NCI-H1105 (cell line): ENCODE measurements at places on chromosomes 12 and 14.
A peak's percentile ranks its signal among the peaks of the same experiment; 100 is the strongest.

DNA sequence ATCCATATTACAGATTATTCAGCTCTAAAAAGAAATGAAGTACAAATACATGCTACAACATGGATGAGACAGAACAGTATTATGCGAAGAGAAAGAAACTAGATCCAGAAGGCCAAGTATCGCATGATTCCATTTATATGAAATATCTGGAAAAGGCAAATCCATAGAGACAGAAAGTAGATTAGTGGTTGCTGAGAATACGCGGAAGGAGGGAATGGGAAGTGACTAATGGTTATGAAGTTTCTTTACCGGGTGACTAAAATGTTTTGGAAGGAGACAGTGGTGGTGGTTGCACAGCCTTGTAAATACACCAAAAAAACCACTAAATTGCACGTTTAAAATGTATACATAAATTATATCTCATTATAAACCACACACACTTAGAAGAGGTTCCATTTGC is 12.5 kb downstream of the PRDM4 start:
- no peak for DNase-seq

- no peak for DNase-seq
Measured at GRCh38 chr12:68508576-68508975, 102.1 kb upstream of the RAP1B start.

GRCh38 chr14:78308079-78308478 is 137.9 kb downstream of the NRXN3 start:
- DNase-seq, result peak; percentile 89

- no peak for DNase-seq
Measured at GRCh38 chr14:61140872-61141271, 140.3 kb downstream of the TMEM30B start.

DNA sequence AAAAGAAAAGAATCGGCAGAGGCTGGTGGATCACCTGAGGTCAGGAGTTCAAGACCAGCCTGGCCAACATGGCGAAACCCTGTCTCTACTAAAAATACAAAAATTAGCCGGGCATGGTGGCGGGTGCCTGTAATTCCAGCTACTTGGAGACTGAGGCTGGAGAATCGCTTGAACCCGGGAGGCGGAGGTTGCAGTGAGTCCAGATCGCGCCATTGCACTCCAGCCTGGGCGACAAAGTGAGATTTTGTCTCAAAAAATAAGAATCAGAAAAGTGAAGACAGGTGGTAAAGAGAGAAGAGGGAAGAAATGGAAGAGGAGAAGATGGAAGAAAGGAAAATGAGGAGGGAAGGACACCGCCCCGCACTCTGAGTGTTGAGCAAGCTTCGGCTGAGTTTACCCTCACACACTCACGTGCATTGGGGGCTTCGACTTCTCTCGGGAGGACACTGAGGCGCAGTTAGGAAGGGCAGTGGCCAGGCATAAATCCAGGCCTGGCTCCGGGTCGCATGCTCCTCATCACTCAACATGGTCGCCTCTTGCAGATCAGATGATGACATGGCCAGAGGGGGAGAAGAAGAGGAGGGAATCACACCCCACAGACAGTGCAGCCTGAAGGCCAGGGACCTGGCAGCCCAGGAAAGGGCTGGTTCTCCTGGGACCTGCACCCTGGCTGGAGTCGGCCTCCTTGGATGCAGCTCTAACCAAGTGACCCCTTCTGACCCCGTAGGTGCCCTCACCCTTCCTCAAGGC is 61.1 kb downstream of the PRMT8 start:
- no peak for DNase-seq

DNA sequence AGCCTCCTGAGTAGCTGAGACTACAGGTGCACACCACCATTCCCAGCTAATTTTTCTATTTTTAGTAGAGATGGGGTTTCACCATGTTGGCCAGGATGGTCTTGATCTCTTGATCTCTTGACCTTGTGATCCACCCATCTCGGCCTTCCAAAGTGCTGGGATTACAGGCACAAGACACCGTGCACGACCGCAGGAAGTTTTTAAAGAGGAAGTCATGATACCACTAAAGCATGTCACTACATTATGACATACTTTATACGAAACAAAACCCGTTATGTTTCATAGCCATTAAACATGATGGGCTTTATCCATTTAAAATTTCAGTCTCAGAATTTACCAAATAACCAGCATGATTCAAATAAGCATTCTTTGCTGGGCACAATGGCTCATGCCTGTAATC is 83.8 kb upstream of the DUSP6 start:
- no peak for DNase-seq

DNA sequence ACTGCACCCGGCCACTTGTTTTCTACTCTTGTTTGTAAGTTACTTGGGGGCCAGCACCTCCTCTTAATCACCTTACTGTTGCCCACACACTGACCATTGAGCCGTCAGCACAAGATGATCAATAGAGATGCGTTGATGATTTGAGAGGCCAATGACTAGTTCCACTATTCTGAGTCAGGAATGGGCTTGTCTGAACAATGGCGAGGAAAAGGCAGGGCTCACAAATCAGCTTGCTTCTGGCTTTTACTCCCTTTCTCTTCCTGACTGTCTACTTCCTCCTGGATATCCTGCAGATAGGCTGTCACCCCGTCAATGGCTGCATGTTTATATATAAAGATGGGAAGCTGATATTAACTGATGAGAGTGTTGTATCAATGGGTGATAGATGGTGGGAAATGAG is 29.1 kb upstream of the HDAC7 start:
- DNase-seq, result no peak

DNA sequence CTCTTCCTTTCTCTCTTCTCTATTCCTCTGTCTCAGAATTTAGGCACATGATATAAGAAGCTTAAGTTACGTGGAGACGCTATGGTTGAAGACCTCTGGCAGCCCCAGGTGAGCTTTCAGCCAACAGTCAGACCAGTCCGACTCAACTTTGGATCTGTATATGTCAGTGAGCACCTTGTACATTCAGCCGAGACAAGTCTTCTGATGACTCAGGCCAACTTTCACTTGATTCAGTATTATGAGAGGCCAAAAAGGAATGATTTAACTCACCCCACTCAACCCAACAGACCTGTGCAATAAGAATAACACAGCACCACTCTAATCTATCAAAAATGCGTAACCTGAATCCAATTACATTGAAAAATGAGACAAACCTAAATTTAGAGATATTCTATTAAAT is 47.5 kb upstream of the FOXG1 start:
- DNase-seq, result no peak

DNA sequence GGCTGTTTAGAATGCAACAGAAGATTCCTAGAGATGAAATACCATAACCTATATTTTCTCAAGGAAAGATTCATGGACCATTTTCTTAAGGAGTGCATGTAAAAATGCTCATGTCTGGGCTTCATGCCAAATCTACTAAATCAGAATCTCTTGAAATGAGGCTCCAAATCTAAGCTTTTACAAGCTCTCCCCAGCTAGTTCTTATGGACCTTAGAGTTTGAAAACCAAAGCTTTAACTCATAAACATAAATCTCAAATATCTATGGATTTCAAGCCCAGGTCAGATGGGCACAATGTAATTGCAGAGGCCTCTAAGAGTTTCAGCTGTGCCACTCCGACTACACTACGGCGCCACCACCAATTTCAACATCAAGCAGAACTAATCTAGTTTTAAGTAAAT is 117.3 kb upstream of the CAND1 start:
- no peak for DNase-seq

DNA sequence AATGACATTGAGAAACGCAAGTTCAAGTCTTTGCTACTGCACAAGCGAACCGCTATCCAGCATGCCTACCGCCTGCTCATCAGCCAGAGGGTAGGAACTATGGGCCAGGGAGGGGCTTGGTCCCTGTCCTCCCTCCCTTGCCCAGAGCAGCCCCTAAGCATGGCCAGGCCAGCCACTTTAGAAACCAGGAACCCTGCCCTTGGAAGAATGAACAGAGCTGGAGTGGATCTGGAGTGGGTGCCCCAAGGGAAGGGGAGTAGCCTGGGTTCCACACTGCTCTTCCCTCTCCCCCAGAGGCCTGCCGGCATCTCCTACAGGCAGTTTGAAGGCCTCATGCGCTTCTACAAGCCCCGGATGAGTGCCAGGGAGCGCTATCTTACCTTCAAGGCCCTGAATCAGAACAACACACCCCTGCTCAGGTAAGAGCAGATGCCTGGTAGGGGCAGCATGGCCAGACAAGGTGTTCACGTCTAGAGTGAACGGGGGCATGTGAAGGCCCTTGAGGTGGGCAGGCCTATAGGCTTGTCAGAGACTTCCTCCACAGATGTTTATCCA is 55.8 kb downstream of the TPCN1 start:
- DNase-seq, result no peak

- DNase-seq, result no peak
Measured at GRCh38 chr12:131420867-131421447, 289.9 kb upstream of the SFSWAP start.

GRCh38 chr14:44418856-44419255 is 88.2 kb downstream of the FSCB start:
- DNase-seq, result no peak

- no peak for DNase-seq
Measured at GRCh38 chr14:59175404-59175803, 13.1 kb upstream of the DAAM1 start.

GRCh38 chr14:67722293-67722692 is 20.6 kb downstream of the RDH12 start:
- no peak for DNase-seq

- peak; percentile 46 for DNase-seq
Measured at GRCh38 chr14:53432378-53432802, 279.3 kb upstream of the DDHD1 start.

GRCh38 chr12:67073336-67073735 is 195.8 kb upstream of the CAND1 start:
- DNase-seq, result no peak

- DNase-seq, result no peak
Measured at GRCh38 chr12:65902500-65902899, 78.2 kb downstream of the HMGA2 start.

DNA sequence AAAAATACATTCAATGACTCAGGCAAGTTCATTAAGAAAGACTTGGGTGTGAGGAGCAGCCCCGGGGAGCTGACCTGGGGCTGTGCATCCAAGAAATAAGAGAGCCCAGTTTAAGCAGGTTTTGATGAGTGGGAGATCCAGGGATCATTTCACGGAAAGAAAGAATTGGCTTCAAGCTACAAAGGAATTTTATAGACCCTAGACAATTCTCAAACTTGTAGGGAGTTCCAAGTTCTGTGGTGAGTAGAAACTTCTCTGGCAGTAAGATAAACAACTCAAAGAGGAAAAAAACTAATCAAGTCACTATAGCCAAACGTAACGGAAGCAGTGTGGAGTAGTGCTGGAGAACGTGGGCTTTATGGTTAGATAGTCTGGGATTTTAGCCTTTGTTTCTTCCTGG is 175.7 kb upstream of the DDHD1 start:
- DNase-seq, result no peak

DNA sequence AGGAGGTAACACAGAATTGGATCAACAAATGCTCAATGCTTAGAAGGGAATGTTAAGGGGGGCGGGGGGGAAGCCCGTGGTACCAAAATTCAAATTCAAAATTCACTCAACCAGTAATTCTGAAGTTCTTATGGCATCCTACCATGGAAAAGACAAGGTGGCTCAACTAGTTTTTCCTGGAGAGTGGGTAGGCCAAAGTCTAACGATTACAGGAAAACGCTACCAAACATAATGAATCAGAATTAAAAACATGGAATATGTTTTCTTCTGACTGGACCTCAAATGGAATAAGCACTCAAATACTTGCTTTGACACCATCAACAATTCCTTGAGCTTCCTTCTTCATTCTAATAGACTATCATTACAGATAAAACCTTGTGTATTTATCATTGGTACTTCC is 2.3 kb downstream of the NACA start:
- DNase-seq, result no peak

DNA sequence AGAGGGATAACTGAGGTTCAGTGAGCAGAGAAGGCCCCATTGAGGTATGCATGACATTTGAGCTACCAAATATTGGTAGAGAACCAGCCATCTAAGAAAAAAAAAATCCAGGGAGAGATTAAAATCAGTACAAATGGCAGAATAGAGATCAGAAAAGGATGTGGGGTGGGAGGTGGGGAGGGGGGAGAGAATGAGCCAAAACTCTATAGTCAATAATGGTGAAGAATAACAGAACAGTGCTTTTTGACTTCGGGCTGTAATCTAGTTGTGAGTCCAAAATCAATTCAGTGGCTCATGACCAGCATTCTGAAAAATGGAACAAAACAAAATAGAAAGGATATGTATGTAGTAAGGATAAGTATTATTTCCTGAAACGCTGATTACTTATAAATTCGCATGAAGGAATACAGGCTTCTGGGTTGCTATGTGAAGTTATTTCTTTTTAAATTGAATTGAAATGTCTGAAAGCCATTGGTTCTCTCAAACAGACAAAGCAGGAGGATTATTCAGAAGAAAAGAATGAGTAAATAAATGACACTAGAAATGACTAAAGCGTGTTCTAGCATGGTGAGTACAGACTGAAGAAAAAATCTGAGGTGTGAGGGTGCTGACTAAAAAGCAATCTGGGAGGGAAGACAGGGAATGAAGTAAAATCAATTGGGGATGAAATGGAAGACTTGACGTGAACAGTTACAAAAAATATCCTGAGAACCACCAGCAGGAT is 72.4 kb downstream of the ATP2B1 start:
- no peak for DNase-seq

- no peak for DNase-seq
Measured at GRCh38 chr12:83093426-83093825, 406.7 kb downstream of the TMTC2 start.

GRCh38 chr14:44316647-44317440 is 190.2 kb downstream of the FSCB start:
- DNase-seq, result no peak

DNA sequence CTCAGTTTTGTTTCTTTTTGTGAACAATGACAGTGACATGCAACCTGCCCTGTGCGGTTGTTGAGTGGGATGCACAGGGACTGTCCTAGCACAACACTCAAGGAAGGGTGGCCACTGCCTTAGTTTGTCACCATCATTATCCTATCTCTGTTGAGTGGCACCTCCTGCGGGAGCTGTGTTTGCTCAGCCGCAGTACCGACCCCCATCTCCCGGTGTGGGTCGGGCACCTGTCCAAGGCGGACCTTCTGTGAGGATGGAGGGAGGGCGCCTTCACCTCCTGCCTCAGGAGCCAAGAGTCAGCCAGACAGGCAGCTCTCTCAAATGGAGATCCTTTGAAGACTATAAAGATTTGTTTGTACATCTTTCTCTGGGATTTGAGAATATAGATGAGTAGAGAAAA is 142.1 kb downstream of the TSPAN9 start:
- DNase-seq, result peak; percentile 55

GRCh38 chr12:90055071-90055470 is 346.4 kb upstream of the ATP2B1 start:
- DNase-seq, result no peak
